ENCODE measurements at places on chromosomes 6 and 20.

- no peak for DNase-seq
These were observed 378.8 kb downstream of the CENPW start for GRCh38 chr6:126718600-126719327.

DNA sequence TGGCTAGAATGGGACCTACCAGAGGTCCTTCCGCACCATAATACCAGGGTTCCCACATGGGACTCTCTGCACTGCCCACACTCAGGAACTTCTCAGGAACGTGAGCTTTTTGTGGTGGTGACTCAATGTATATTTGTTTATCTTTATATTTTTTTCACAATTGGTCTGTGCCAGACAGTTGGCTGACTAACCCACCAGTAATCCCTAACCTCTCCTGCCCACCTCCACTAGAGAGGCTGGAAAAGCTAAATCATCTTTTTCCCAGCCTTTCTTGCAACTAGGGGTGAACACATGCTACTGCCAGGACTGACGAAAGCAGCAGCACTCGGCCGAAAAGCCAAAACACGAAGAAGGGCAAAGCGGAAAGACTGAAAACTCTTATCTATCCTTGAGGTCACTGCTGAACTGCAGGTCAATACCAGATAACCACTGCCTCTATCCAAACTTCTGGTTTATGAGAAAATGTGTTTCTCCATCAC is 112.9 kb downstream of the TRERF1 start:
- no peak for DNase-seq

DNA sequence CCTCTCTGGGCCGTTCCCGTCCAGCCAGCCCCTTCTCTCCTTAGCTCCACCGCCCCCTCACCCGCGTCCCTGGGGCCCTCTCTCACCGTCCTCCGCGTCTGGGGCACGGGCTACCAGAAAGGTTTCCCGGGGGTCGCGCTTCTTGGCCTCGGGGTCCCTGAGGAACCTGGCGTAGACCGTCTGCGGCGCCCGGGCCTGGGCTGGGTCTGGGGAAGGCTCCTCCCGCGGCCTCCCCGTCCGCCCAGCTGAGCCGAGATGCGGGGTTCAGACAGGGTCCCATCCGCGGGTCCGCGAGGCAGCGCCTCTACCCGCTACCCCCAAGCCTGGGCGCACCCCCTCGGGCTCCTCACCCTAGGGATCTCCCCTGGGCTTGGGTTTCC is 1.1 kb downstream of the TULP1 start:
- no peak for DNase-seq

GRCh38 chr20:46852313-46852712 is 42.3 kb upstream of the EYA2 start:
- no peak for DNase-seq

- peak; percentile 46 for DNase-seq
These were observed 56.7 kb downstream of the TRIM27 start for GRCh38 chr6:28867086-28867409.

DNA sequence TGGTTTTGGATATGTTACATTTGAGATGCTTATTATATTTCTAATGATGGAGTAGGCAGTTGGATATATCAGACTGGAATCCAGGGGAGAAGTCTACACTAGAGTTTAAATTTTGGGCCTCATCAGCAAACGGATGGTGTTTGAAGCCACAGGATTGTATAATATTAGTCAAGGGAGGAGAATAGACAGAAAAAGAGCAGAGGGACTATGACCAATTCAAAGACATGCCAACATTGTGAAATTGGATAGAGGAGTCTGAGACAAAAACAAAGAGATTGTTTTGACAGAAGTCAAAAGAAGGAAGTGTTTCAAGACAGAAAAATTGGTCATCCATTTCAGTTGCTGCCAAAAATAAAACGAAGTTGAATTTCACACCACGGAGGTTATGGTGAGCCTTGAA is 66.5 kb downstream of the NOX3 start:
- DNase-seq = no peak

- no peak for DNase-seq
These were observed 1.1 kb upstream of the FAXC start for GRCh38 chr6:99350573-99350972.

GRCh38 chr20:16641511-16642023 is 68.3 kb upstream of the KIF16B start:
- no peak for DNase-seq

GRCh38 chr6:149680503-149680902 is 32.0 kb upstream of the KATNA1 start:
- DNase-seq = no peak

- DNase-seq = no peak
These were observed 68.2 kb upstream of the EYA2 start for GRCh38 chr20:46826343-46826984.

- no peak for DNase-seq
These were observed 217.1 kb upstream of the MARCKS start for GRCh38 chr6:113640051-113640450.

DNA sequence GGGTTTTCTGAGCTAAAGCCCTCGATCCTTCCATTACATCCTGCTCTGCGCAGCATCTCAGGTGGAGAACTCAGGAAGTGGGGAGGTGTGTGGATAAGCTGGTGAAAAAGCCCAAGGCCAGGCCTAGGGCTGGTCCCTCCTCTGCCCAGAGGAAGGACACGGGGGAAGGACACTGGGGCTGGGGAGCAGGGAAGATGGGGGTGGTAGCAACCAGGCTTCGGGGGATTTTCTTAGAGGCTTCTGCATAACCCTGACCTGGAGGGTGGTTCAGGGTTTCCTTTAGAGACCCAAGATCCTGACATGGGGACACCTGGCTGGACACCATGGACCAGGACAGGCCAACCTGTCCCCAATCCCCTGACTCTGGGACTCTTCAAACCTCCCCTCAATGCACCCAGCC is 37.9 kb downstream of the SUN5 start:
- no peak for DNase-seq

- DNase-seq = no peak
These were observed 33.0 kb downstream of the SYNJ2 start for GRCh38 chr6:158014505-158015187.

GRCh38 chr6:11368760-11369159 is 136.3 kb upstream of the NEDD9 start:
- peak; percentile 55 for DNase-seq

DNA sequence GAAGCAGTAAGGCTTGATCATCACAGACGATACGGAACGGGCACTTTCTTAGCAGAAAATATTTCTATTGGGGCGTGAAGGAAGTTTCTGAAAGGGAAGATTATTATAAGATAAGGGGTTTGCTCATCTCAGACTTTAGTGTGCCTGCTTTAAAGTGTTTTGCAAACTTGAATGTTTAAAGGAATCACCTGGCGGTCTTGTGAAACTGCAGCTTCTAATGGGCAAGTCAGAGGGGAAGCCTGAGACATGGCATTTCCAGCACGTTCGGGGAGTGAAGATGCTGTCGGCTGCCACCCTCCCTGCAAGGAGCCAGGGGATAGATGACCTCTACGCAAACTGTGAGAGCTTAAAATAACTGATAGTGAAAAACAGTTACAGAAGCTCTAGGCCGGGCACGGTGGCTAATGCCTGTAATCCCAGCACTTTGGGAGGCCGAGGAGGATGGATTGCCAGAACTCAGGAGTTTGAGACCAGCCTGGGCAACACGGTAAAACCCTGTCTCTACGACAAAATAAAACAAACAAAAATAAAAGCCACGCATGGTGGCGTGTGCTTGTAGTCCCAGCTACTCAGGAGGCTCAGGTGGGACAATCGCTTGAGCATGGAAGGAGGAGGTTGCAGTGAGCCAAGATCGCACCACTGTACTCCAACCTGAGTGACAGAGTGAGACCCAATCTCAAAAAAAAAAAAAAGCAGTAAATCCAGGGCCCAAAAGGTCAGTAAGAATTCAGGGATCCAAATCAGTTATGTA is 2.3 kb upstream of the KIF16B start:
- no peak for DNase-seq

DNA sequence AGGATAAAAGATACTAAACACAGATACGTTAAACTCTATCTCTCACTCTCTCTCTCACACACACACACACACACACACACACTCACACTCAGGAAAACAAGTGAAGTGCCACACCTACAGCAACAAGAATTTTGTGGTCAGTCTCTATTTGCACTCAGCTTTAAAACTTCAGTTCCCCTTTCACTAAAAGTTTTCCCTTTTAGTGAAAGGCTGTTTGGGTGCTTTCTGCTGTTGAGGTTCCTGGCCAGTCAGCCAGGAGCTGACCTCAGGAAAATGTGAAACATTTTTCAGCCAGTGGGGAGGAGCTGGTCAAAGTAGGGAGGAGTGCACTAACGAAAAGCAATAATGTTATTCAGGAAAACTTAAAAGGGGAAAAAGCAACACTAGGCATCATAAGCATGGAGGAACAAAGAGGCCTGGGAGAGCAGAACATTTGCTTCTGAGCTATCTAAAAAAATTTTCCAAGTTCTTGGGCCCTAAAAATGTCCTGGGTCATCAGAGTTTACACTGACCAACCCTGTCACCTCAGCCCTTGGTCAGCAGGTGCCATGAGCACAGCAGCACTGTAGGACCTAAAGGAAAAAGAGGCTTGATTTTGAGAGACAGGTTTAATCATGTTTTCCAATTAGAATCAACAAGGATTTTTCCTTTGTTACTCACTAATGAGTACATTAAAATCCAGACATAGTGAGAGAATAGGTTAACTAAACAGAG is 30.7 kb upstream of the NT5E start:
- DNase-seq = no peak

GRCh38 chr6:16206595-16207037 is 31.8 kb upstream of the GMPR start:
- peak; percentile 44 for DNase-seq

DNA sequence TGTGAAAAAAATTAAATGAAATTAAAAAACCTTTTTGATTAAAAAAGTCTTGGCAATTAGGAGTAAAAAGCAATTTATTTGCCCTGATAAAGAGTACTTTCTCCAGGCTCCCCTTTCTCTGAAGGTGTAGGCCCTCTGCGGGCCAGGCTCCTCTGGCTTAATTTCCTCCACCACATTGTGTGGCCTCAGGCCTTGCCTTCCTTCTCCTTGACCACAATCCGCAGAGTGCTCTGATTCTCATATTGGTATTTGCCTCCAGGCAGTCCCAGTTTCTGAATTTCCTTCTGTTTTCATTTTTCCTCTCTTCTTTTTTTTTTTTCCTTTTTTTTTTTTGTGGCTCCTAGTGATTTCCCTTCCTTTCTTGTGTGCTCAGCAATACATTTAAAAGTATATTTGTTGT is 96.4 kb downstream of the AIG1 start:
- no peak for DNase-seq
